ENCODE measurements at places on chromosomes 12 and 14. TPM values are rescaled to one million over a fixed set of nuclear protein-coding genes. Genes with fewer than 3 reads are reported as not detected.

DNA sequence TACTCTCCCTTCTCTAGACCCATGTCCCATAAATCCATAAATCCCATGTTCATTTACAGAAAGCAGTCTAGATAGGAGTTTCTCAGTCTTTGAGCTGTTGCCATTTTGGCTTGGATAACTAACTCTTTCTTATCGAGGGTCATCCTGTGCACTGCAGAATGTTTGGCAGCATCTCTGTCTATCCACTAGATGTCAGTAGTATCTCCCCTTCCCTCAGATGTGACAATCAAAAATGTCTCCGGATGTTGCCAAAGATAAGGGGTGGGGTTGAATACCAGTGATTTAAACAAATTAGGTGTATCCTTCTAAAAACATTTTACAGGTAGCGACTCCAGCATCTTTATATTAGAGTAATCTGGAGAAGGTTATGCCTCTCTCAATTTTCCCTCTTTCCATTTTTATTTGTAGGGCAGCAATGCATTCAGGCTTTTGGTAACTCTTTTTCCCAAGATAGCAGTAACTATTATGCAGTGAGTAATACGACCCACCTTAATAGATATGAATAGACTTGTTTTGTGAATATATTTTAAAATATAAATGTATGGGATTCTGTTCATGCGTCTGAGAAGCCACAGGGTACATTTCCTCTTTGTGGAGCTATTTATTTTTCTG is 100.7 kb downstream of the LRRK2 start:
- DNase-seq: no peak

DNA sequence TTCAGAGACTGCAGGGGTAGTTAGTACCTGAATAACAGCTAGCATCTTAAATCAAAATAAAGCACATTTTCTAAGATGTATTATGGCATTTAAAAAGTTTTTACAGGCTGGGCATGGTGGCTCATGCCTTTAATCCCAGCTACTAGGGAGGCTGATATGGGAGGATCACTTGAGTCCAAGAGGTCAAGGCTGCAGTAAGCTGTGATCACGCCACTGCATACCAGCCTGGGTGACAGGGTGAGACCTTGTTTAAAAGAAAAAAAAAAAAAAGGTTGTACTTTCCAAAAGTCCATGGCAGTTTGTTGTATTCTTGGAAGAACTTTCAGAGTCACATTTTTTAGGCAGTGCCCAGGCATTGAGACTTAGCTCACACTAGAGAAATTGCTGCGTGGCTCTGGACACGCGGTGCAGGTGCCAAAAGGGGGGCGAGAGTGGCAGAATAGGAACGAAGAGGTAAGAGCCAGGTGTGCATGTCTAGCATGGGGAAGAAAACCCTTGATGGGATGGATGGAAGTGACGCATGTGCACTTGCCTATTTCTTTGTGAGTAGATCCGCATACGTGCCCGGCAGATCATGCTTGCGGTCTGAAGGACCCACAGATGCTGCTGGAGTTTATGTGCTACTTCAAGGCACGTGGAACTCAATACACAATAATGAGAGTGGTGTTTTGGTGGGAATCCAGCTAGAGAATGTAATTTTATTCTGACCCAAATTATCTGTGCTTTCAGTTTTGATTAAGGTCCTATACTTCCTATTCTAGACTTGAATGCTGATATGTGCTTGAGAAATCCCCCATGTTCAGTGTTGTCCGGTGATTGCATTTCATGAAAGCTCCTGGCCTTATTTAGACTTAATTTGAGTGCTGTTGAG is 11.9 kb downstream of the ANKRD13A start:
- no peak for DNase-seq

- no peak for DNase-seq
Observed at GRCh38 chr14:99413911-99414310, 66.7 kb downstream of the SETD3 start.

The GALNT9 gene
- total RNA-seq: 0.20 TPM

The WNT1 gene
- total RNA-seq: not detected

The GNB3 gene
- total RNA-seq: 2.2 TPM

- no peak for DNase-seq
Observed at GRCh38 chr14:59849411-59850130, 21.0 kb downstream of the RTN1 start.

DNA sequence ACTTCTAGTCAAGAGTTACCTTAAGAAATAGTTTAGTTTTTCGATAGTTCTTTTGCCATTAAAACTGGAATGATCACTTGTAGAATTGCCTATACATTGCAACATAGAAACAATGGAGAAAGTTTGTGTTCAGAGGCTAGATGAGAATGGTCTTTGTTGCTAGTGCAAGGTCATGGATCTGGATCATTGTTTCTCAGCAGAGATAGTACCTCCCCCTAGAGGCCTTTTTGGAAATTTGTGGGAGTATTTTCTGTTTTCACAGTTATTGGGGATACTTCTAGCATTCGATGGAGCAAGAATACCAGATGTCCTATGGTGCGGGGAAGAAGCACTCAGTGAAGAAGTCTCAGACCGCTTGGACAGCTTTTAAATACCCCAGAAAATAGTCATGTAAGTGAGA is 138.8 kb upstream of the HMGA2 start:
- no peak for DNase-seq

The LUM gene
- 934 TPM for total RNA-seq

- no peak for DNase-seq
Observed at GRCh38 chr14:101558739-101559240, 2.5 kb upstream of the DIO3 start.

DNA sequence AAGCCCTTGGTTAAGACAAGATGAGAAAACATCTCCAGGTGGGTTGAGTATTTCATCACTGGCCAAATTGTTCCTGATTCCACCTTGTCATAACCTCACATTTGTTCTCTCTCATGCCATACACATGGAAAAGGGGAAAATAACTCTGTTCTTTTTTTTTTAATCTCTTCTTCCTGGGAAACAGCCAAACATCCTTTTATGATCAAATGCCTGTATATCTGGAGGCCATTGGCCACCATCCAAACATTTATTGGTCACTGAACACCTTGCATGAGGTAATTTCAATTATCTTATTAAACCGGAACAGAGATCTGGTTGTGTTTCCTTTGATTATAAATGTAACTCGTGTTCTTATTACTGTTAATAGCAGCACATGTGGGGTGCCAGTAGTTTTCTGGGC is 469.6 kb downstream of the NPAS3 start:
- DNase-seq: no peak

- DNase-seq: peak; percentile 52
Observed at GRCh38 chr14:69137843-69138535, 14.9 kb downstream of the DCAF5 start.

- DNase-seq: no peak
Observed at GRCh38 chr14:71444030-71444822, 488.0 kb upstream of the RGS6 start.

The CLEC4A gene
- 4.7 TPM for total RNA-seq

DNA sequence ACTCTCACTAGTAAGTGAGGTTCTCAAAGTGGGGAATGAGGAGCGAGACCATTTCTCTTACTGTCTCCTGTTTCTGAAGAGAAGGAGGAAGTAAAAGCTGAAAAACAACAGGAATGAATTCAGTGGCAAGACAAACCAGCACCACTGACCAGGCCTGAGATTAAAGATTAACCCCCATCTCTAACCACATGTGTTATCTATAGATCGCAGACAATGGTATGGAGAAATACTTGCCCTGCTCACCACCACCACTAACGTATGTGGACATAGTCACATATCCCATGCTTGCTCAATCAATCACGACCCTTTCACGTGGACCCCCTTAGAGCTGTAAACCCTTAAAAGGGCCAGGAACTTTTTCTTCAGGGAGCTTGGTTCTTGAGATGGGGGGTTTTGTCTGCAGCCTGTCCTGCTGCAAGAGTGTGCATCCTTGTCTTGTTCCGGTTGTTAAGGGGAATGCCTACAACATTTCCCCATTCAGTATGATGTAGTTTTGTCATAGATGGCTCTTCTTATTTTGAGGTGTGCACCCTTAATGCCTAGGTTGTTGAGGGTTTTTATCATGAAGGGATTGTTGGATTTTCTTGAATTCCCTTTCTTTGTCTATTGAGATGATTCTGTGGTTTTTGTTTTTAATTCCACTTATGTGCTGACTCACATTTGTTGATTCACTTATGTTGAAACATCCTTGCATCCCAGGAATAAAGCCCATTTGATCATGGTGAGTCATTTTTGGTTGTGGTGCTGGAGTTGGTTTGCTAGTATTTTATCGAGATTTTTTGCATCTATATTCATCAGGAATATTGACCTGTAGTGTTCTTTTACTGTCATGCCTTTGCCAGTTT is 698.8 kb upstream of the LMO3 start:
- DNase-seq: no peak

DNA sequence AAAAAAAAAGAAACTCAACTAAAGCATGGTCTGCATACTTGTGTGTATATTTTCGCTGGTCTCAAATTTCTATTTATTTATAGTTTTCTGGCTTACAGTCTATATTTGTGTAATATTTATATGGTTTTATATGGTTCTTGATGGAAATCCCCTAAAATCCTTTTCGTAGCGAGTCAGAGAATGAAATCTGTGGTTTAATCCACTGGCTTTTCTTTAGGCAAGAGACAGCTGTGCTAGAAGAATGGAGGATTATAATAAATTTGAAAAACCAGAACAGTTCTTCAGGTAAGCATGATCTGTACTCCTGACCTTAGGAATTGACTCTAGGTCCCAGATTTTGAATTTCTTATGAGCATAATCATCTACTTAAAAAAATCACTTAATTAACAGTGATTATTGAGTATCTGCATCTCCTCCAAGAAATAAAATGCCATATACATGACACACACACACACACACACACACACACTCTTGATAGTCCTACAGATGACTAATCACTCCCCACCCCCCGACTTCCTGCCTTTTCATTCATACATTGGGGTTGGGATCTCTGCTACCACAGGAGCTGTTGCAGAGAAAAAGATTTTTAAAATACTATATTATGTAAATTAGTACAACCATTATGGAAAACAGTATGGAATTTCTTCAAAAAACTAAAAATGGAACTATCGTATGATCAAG is 113.4 kb downstream of the CRADD start:
- no peak for DNase-seq

DNA sequence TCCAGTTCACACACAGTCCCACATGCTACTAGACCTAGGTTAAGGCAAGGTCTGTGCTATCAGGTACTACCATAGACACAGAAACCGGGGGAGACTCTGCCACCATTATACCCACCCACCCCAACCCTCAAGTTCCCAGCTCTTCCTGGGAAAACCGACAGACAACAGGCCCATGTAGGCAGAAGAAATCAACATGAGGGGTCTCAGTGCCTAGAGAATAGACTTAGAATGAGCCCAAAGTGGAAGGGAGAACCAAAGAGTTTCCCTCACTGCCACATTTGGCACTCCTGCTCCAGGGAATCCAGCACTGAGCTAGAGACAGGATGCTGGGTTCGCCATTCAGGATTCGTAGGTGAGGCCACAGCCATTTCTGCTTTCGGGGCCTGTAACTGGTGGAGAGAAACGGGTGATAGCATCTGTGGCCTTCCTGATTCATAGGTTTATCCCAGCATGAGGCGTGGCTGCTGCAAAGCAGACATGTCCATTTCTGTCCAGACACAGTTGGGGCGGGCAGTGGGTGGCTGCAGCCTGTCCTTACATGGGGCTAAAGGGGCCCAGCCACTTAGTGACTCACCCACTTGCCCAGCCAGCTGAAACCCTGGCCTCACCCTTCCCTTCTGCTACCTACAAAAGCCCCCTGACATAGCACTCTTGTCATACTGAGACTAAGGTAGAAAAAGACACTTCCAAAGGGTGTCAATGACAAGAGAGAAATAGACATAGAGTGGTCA is 69.4 kb downstream of the IRF2BPL start:
- no peak for DNase-seq

DNA sequence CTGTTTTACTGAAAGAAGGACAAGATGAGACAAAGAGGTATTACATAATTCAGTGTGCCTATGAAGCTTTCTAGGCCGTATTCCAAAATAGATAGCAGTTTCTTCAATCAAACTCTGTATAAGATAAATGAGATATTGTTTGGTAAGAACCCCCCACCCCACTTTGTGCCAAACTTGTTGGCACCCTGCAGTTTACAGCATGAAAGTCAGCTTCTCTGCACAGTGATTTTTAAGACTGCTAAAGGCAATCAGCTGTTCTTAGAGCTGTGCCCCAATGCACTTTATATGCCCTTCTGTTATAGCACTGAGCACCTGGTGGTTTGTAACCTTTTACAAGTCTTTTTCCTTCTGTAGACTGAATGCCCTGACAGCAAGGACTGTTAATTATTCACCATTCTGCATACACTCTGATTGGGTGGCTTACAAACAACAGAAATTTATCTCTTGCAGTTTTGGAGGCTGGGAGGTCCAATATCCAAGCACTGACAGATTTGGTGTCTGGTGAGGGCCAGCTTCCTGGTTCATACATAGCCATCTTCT is 76.7 kb downstream of the ANO4 start:
- DNase-seq: no peak

The PSEN1 gene
- 43.5 TPM for total RNA-seq

- peak; percentile 90 for DNase-seq
Observed at GRCh38 chr14:102540315-102541028, 30.9 kb upstream of the ANKRD9 start.

The SMCO2 gene
- total RNA-seq: not detected

DNA sequence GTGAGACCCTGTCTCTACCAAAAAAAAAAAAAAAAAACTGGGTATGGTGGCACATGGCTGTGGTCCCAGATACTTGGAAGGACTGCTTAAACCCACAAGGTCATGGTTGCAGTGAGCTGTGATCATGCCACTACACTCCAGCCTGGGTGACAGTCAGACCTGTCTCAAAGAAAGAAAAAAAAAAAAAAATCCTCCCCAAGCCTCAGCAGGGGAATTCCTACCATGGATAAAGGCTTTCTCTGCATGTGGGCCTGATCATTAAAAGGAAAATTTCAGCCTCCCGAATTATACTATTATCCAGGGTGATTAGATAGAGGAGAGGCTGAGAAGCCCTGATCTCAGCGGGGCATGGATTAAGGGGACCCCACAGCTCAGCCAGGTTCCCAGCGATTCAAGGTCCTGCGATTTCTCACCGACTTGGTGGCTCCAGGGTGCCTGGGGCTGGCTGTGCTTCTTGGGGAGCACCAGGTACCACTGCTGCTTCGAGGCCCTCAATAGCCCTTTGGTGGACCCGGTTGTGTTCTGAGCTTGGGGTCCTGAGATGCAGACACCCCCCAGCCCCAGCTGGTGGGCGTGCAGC is 5.6 kb downstream of the SH2B3 start:
- DNase-seq: no peak

Data from skin of body (tissue), 3 donors.